ENCODE measurements at places on chromosomes 5 and 9. TPM values are rescaled to one million over a fixed set of nuclear protein-coding genes. Genes with fewer than 3 reads are reported as not detected.

GRCh38 chr5:93677359-93677891 is 64.0 kb downstream of the POU5F2 start:
- H3K4me3 ChIP-seq: no peak overlapping the region
- H3K27me3 ChIP-seq: no peaks in the 10 kb centered on the region
- DNase-seq: peak; percentile 82
- no peaks in the 10 kb centered on the region for H3K36me3 ChIP-seq

The C9orf78 gene
- 34.6 TPM for total RNA-seq

DNA sequence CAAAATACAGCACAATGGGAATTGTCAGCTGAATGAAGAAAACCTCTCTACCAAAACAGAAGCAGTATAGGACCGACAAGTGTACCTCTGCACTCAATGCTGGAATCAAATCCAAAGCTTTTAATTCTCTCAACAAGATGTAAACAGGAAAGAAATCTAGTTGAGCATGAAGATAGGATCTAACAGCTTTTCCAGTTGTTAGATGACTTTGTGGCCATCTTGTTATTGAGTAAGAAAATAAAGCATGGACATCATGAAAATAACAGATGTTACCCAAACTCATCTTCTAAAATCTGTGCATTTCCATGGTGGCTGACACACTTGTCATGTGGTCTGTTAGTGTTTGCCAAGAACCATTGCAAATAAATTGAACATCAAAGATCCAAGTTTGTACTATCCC is 34.7 kb downstream of the SREK1 start:
- no peaks in the 10 kb centered on the region for H3K27me3 ChIP-seq
- no peaks in the 10 kb centered on the region for H3K4me1 ChIP-seq
- no peak for DNase-seq
- H3K4me3 ChIP-seq: no peak overlapping the region
- H3K27ac ChIP-seq: no peak overlapping the region
- peaks cover 31% of the 10 kb centered on the region for H3K36me3 ChIP-seq

DNA sequence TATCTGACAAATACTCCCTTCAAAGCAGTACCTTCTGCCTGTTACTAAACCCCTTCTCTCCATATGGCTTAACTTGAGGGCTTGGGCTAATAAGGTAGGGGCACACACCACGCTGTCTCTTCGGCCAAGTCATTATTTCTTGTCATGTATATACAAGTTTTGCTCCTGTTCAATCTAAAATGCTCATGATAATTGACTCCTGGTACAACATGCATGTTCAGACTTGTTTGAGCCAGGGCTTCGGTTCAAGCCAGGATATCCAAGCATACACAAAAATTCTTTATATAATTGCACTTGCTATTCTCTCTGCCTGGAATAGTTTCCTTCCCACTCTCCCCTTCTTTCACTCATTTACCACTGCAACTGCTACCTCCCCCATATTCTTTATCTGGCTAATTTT is 756.0 kb upstream of the C9orf72 start:
- H3K27me3 ChIP-seq: no peaks in the 10 kb centered on the region
- H3K27ac ChIP-seq: no peak overlapping the region
- no peaks in the 10 kb centered on the region for H3K36me3 ChIP-seq
- no peaks in the 10 kb centered on the region for H3K4me1 ChIP-seq
- no peak for DNase-seq

Measured in endothelial cell of umbilical vein (primary cell).